ENCODE measurements at places on chromosomes 4 and X.

- no peak for DNase-seq
Observed at GRCh38 chr4:74904509-74905065, 28.3 kb upstream of the PARM1 start.

- DNase-seq: no peak
Observed at GRCh38 chr4:41110050-41110449, 104.3 kb downstream of the APBB2 start.

DNA sequence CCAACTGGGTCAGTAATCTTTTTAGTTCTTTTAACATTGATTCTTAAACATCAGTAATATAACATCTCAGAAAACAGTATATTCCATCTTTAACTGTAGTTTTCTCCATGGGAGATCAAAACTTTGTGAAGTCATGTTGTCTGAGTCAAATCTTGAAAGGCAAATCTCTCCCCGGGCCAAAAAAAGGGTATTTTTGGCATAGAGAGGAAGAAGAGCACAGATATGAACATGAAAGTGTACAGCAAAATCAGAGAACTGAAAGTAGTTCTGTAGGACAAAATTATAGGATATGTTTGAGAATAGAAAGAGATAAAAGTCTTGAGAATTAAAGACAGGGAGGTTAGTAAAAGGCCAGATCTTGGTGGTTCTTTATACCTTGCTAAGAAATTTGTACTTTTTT lies 176.4 kb upstream of the GYPA start:
- no peak for DNase-seq

DNA sequence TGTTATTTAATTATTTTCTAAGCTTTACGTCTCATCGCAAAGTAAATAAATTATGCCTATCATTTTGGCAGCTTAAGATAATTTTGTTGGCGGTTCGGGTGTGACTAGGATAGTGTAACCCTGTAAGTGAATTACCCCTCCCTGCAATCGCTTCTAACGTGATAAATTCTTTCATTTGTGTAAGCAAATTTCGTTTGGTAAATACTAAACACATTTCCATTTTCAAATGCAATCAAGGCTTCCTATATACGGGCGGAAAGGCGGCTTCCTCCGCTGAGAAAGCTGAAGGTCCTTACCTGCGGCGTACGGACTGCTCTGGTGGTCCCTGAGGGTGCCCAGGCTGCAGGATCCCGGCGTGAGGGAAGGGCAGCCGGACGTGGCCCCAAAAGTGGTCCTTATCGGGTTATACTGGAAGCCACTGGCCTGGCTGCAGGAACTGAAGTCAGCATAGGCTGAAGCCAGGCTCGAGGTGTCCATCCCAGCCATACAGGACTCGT lies 403 bp downstream of the PHOX2B start:
- no peak for DNase-seq

GRCh38 chr4:140186651-140187315 lies 32.8 kb upstream of the MAML3 start:
- DNase-seq: peak; percentile 22

DNA sequence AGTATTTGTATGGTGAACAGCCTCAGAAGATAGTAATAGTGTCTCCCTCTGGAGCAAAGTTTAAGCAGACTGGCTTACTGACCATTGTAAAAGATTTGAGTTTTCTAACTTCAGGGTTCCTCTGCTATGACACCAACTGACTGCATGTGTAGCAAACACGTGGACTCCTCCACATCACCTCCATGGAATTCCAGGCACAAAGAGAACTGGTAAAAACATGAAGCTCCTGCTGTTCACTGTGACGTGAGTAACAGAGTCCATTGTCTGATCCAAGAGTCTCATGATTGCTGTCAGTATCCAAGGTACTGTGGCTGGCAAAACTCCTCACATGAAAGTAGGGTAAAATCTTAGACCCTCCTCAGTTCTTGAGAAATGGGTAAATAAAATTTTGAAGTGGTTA lies 107.6 kb upstream of the FAM9B start:
- DNase-seq: no peak

GRCh38 chr4:154049457-154050181 lies 260.7 kb upstream of the SFRP2 start:
- no peak for DNase-seq
